Endothelial cell of umbilical vein (primary cell): ENCODE measurements at places on chromosomes 6 and 20. TPM values are rescaled to one million over a fixed set of nuclear protein-coding genes. Genes with fewer than 3 reads are reported as not detected.
A peak's percentile ranks its signal among the peaks of the same experiment; 100 is the strongest.

The HLA-B gene
- total RNA-seq: 111 and 126 TPM in 2 replicates

The ACTL10 gene
- total RNA-seq: 0.62 and 1.4 TPM in 2 replicates

The GPR6 gene
- total RNA-seq: not detected in 2 replicates

The ADTRP gene
- 3.3 and 5.6 TPM in 2 replicates for total RNA-seq

DNA sequence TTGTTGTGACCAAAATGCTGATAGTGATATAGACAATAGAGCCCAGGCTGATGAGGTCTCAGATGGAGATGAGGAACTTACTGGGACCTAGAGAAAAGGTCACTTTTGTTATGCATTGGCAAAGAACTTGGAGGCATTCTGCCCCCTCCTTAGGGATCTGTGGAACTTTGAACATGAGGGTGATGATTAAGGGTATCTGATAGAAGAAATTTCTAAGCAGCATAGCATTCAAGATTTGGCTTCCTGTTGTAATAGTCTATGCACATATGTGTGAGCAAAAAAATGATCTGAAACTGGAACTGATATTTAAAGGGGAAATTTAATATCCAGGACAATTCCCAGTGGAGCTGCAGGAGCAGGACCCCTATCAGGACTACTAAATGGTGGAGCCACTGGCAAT is 17.1 kb downstream of the HLA-A start:
- no peak for DNase-seq
- no peak overlapping the region for H3K27ac ChIP-seq
- no peaks in the 10 kb centered on the region for H3K27me3 ChIP-seq
- no peak overlapping the region for H3K4me3 ChIP-seq
- H3K36me3 ChIP-seq: no peaks in the 10 kb centered on the region
- peaks cover 3% of the 10 kb centered on the region for H3K4me1 ChIP-seq

- peak overlapping the region; percentile 53 for H3K27ac ChIP-seq
- H3K27me3 ChIP-seq: no peaks in the 10 kb centered on the region
- DNase-seq: peak; percentile 64
- H3K4me1 ChIP-seq: peaks cover 29% of the 10 kb centered on the region
- no peaks in the 10 kb centered on the region for H3K36me3 ChIP-seq
These were observed 343.3 kb downstream of the BCKDHB start for GRCh38 chr6:80449726-80450125.

The DEK gene
- total RNA-seq: 118 and 120 TPM in 2 replicates

The ATP6V1G2 gene
- total RNA-seq: 0.84 and 1.4 TPM in 2 replicates
